ENCODE measurements at places on chromosomes 2 and 18.

GRCh38 chr2:200777275-200777674, 34.4 kb upstream of the BZW1 start:
- DNase-seq, result no peak

- DNase-seq, result no peak
Measured at GRCh38 chr2:235050980-235051351, 99.1 kb downstream of the SH3BP4 start.

- no peak for DNase-seq
Measured at GRCh38 chr2:45904267-45904945, 252.9 kb downstream of the PRKCE start.

DNA sequence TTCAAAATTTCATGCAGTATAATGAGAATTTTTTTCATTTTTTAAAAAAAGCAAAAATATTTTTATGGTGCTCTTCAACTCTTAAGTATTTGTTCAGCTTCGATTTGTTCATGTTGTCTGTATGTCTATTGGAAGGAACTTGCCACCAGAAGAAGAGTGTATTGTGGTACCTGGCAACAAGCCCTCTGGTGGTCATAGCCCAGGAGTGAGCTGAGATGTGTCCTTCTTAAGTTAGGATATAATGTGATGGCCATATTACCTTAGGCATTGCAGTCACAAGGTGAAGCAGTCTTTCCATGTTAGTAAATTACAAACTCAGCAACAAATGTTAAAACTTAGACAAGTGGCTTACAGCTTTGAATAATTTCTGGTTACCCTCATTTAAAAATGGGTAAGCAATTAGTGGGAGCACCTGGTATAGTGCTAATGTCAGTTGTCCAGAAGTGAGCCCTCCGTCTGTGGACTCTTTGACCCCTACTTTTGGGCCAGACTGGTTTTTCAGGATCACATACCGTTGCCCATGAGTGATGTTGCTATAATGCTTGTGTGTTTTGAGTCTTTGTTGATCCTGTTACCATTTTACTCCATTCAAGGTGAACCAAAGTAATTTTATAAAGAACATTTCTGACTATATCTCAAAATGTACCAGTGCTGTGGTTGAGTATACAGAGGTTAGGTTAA, 57.4 kb downstream of the MYO1B start:
- DNase-seq, result no peak

GRCh38 chr2:101887328-101887727, 104.4 kb upstream of the IL1R2 start:
- DNase-seq, result no peak

DNA sequence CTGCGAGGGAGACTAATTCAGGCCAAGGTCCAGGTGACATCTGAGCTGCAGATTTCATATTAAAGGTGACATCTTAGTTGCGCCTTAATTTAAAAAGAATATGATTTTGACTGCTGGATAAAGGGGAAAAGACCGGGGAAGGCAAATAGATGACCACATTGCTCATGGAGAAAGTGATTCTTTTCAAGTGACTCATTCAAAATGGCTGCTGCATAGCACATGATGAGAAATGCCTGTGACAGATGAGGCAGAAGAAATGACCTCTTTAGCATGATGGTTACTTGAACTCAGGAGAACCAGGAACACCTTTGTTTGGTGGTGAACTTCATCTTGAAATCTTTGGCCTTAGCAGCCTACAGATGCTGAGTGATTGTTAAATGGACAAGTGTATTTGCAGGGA, 385.8 kb upstream of the TRIB2 start:
- DNase-seq, result no peak

GRCh38 chr2:181393472-181393871, 63.7 kb upstream of the ITGA4 start:
- DNase-seq, result no peak

GRCh38 chr2:207330912-207331311, 165.2 kb upstream of the KLF7 start:
- DNase-seq, result no peak

- no peak for DNase-seq
Measured at GRCh38 chr2:160289831-160290230, 89.8 kb upstream of the ITGB6 start.

DNA sequence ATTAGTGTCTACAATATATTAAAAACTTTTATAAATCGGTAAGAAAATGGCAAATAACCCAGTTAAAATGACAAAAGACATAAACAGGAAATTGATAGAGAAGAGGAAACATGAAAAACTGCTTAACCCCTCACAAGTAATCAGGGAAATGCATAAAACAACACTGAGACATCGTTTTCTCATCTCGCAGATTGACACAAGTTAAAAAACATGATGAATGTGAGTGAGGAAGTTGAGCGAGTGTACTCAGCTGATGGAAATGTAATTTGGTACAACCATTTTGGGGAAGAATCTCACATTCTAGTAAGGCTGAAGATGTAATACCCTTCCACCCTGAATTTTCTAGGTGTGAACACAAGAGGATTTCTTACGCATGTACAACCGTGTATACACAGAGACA, 18.0 kb upstream of the THOC1 start:
- no peak for DNase-seq

DNA sequence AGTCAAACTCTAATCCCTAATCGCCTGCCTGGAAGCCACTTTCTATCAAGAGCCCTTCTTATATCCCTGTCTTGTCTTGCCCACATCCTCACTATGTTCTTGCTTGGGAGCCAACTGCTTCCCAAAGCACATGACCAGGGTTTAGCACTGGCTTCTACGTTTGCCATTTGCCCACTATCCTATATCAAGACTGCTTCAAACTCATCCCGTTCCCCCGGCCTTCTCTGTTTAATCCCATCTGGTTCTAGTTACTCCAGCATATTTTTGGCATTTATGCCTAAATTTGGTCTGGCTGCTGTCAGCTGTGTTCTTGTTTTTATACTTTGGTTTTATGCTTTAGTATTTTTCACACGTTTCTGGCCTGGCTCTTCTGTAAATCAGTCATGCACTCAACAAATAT, 40.2 kb downstream of the POLR1A start:
- no peak for DNase-seq

DNA sequence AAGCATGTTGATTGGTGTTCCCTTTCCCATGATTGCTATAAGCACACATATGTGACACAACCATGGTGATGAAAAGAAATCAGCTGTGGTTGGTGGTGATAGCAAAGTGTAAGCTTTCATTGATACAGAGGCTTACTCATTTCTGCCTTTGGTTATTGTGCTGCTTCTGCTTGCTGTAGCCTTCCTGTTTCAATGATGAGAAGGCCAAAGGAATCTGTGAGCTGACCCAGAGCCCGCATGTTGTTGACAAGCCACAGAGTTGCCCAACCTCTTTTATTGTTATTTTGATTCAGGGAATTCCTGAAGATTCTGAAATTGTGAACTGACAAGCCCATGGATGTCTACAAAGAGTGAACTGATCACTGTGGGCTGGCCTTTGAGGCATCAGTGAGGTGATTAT, 164.4 kb downstream of the TMEFF2 start:
- no peak for DNase-seq

DNA sequence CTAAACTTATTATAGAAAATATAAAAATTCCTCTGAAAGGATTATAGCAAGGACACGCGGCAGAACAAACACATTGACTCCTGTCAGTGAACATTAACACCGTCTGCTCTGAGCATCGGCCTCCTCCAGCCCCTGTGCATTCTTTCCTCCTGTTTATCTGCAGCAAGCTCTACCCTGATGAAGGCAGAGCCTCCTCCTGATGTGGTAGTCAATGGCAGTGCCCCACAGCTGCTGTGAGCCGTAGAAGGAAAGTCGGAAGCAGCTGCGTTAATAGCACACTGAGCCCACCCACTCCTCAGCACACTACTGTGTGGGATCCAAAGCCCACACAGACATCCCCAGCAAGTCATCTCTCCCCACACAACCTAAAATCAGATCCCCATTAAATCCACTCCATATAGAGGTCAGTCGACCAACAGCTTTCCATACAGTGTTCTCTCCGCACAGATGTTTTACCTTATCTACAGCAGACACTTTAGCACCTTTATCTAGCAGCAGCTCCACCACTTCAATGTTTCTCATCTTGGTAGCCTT, 41.0 kb downstream of the KIDINS220 start:
- DNase-seq, result no peak

- no peak for DNase-seq
Measured at GRCh38 chr18:78986018-78986481, 6.4 kb downstream of the SALL3 start.
